Body of pancreas (tissue), 4 donors: ENCODE measurements at places on chromosomes 16 and 17.

GRCh38 chr16:84175350-84176081 is 11.3 kb downstream of the TAF1C start:
- H3K4me1 ChIP-seq = peaks cover 24% of the 10 kb centered on the region
- peaks cover 9% of the 10 kb centered on the region for H3K36me3 ChIP-seq
- no peak overlapping the region for H3K4me3 ChIP-seq

- H3K4me3 ChIP-seq = peak overlapping the region; percentile 67
- H3K27me3 ChIP-seq = no peaks in the 10 kb centered on the region
- H3K27ac ChIP-seq = peak overlapping the region; percentile 97
- peaks cover 26% of the 10 kb centered on the region for H3K4me1 ChIP-seq
- peak; percentile 78 for DNase-seq
Observed at GRCh38 chr16:67893743-67894399, 817 bp downstream of the PSKH1 start.

DNA sequence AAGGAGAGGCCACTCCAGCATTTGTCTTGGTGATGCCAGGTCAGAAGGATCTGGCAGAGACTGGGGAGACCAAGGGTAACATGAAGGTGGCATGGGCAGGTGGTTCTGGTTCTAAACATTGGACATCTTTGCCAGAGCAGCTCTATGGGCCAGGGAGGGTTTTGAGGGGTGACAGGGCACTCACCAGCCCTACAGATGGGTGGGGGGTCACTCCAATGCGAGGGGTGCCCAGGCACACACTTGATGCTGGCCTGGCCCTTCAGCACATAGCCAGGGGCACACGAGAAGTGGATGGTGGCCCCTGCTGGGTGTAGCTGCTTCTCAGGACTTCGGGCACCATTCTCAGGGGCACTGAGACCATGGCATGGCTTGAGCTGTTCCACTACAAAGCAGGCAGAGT is 5.5 kb upstream of the PHF12 start:
- no peak for DNase-seq
- no peaks in the 10 kb centered on the region for H3K27me3 ChIP-seq
- peaks cover 10% of the 10 kb centered on the region for H3K4me1 ChIP-seq
- H3K27ac ChIP-seq = no peak overlapping the region

DNA sequence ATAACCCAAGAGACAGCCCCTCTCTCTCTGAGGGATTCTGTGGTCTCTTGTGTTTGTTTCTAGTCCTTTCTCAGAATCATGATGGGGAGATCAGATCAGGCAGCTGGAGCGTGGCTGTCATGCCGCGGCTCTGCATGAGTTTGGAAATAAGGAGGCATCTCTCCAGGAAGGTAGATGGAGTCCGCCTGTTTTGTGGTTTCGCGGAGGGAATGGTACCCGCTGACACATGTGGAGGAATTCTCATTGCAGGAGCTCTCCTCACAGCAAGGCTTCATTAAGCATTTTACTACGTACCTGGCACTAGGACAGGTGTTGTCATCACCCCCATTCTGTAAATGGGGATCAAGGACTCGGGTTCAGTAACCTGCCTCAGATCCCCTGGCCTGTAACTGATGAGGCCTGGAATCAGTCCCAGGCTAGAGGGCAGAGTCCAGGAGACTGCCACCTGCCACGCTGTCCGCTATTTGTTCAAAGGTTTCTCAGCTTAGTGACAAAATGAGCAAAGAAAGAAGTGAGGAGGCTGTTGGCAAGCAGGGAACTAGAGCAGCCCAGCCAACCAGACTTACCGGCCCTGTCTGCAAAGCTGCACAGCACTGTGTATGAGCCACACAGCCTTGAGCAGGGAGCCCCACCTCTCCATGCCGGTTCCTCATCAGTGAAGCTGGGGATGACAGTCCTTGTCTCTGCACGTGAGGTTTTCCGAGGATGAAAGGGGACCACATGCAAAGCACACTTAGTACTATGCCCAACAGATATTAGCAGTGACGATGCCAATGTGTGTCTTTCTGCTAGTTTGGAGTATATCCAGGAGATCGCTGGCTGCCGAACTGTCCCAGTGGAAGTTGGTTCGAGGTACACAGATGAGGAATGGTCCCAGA is 11.0 kb downstream of the KDM8 start:
- DNase-seq = peak; percentile 80
- peaks cover 68% of the 10 kb centered on the region for H3K4me1 ChIP-seq
- no peaks in the 10 kb centered on the region for H3K27me3 ChIP-seq
- no peak overlapping the region for H3K4me3 ChIP-seq
- peak overlapping the region; percentile 74 for H3K27ac ChIP-seq

DNA sequence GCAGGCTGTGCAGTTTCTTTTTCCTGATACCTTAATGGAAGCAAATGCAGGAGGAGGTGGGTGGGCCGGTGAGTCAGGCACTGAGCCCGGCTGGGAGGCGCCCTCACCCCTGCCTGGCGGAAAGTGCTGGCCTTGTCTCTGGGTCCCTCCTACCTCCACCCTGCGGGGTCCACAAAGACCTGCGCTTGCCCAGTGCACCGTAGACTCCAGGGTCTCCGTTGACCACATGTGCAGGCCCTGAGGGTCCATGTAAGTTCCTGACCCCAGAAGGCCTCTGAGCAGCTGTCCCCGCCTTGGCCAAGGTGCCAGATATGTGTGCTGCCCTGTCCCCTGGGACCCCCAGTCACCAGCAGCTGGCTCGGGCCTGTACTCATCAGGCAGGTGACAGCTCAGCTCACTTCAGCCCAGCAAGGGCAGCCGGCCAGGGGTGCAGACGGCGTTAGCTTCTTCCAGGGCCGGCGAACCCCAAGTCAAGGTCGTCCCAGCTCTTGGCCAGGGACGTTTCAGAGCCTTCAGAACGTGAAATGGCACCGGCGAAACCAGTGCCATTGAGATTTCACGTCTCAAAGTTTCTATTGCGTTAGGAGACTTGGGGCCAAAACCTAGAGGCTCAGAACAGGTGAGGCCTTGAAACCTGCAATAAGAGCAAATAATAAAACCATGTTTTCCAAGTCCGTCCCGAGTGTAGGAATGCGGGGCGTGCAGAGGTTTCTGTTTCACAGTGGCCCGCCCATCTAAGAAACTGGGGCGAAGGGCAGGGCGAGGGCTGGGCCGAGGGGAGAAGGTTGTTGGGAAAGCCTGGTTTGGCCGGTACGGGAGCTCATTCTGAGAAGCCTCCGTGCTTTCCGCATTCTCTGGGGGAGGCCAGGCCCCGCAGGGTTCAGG is 12.1 kb downstream of the METRNL start:
- peaks cover 11% of the 10 kb centered on the region for H3K36me3 ChIP-seq

DNA sequence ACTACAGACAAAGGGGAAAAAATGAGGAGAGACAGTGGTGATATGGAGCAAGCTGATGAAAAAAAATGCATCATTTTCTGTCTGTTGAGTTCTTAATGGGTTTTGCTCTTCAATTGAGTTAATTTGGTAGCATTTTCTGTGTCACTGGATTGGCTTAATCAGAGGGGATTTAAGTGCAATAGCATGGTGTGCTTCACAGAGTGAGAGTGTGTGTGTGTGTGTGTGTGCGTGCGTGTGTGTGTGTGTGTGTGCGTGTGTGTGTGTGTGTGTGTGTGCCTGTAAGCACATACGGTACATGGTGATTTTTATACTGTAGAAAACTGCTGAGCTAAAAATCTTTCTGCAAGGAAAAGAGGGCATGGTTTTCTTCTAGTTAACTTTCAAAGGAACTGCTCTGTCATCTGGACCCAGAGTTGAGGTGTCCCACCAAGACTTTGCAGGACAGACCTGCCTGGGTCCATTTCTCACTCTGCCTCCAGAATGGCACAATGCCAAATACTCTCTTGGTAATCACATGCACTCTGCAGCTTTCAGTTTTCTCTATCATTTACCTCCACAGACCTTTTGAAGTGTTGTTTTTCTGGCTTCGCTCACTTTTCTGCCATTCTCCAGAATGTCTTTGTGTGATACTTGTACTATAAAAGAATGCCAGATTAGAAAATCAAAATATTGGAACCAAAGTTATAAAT is 952.6 kb upstream of the SOX9 start:
- H3K27me3 ChIP-seq = no peaks in the 10 kb centered on the region
- H3K27ac ChIP-seq = peak overlapping the region; percentile 25
- no peaks in the 10 kb centered on the region for H3K36me3 ChIP-seq
- no peak overlapping the region for H3K4me3 ChIP-seq
- peak; percentile 66 for DNase-seq
- H3K4me1 ChIP-seq = peaks cover 15% of the 10 kb centered on the region

GRCh38 chr16:57775661-57776469 is 26.4 kb downstream of the KIFC3 start:
- H3K27ac ChIP-seq = peak overlapping the region; percentile 68
- no peak for DNase-seq
- no peak overlapping the region for H3K4me3 ChIP-seq
- H3K36me3 ChIP-seq = peaks cover 3% of the 10 kb centered on the region

DNA sequence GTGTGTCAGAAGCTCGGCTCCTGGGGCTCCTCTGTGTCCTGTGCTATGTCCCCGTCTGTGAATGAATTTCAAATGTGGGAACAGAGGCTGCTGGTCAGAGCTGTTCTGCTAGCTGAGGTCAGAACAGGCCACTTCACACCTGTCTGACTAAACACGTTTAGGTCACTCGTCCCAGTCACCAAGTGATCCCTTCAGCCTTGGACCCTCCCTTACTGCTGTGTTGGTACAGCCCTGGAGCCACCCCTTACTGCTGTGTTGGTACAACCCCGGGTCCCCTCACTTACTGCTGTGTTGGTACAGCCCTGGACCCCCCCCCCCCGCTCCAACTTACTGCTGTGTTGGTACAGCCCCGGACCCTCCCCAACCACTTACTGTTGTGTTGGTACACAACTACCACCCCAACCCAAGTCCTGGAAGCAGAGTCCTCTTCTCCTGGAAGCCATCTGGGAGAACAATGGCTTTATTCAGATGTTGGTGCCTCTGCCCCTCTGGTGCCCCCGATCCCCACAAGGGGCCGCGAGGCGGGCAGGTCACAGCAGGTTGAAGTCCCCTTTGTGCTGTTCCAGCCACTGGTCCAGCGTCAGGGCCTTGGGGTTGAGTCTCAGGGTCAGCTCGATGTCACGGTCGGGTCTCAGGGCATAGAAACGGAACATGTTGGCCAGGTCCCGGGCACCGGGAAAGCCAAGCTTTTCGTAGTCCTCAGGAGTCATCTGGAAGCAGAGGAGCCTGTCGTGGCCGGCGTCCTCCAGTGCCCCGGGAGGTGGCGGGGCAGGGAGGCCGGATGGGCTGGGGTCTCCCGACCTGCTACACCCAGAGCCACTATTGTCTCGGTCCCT is 13.0 kb downstream of the NMRAL1 start:
- no peaks in the 10 kb centered on the region for H3K4me1 ChIP-seq
- H3K27me3 ChIP-seq = no peaks in the 10 kb centered on the region
- no peak overlapping the region for H3K4me3 ChIP-seq
- no peaks in the 10 kb centered on the region for H3K36me3 ChIP-seq
- no peak for DNase-seq

DNA sequence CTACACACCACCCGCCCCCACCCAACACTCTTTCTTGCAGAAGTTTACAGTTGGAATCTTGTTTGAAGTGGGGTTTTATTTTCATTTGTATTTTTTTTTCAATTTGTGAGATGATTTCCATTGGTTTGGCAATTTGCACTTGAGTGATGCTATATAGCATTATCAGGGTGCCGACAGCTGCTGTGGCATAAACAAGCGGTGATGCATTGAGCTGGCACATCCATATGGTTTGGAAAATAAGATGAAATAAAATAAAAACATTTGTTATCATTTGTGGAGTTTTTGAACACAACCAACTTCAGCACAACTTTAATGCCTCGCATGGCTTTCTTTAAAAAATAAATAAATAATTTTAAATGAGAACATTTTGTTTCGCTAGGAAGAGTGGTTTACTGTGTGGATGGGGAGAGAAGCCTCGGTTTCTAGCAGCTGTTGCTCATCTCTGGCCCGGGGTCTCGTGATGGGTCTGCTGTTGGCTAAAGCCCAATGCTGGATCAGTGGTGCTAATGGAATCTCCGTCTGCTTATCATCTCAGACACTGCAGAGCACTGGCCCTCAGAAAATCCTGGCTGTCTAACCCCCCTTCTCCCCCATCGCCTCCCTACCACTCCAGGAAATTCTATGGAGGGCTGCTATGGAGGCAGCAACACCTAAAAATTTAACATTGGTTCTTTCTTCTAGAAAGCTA is 192.3 kb upstream of the MAF start:
- H3K27me3 ChIP-seq = no peaks in the 10 kb centered on the region
- DNase-seq = no peak
- H3K36me3 ChIP-seq = no peaks in the 10 kb centered on the region
- no peaks in the 10 kb centered on the region for H3K4me1 ChIP-seq
- H3K27ac ChIP-seq = no peak overlapping the region

DNA sequence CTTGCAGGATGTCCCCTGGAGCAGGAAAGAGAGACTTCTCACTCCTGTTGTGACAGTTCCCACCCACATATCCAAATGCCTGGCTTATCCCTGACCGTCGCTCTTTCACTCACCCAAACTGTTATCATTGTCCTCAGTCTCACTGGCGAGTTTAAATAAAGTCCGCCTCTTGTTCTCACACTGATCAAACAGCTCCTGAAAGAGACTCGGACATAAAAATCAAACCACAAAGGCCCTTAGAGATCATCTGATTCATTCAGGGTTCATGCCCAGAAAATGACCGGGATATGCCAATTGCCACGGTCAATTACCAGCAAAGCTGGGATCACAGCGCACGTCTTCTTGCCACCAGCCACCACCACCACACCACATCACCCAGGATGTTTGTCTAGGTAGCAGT is 19.9 kb downstream of the GGA3 start:
- H3K27ac ChIP-seq = no peak overlapping the region
- no peak overlapping the region for H3K4me3 ChIP-seq
- H3K4me1 ChIP-seq = no peaks in the 10 kb centered on the region
- peaks cover 56% of the 10 kb centered on the region for H3K36me3 ChIP-seq
- H3K27me3 ChIP-seq = no peaks in the 10 kb centered on the region
- DNase-seq = no peak

- no peak overlapping the region for H3K4me3 ChIP-seq
- H3K4me1 ChIP-seq = peaks cover 28% of the 10 kb centered on the region
- no peaks in the 10 kb centered on the region for H3K27me3 ChIP-seq
- H3K27ac ChIP-seq = peak overlapping the region; percentile 25
Observed at GRCh38 chr17:80364091-80364691, 50.8 kb upstream of the ENDOV start.

DNA sequence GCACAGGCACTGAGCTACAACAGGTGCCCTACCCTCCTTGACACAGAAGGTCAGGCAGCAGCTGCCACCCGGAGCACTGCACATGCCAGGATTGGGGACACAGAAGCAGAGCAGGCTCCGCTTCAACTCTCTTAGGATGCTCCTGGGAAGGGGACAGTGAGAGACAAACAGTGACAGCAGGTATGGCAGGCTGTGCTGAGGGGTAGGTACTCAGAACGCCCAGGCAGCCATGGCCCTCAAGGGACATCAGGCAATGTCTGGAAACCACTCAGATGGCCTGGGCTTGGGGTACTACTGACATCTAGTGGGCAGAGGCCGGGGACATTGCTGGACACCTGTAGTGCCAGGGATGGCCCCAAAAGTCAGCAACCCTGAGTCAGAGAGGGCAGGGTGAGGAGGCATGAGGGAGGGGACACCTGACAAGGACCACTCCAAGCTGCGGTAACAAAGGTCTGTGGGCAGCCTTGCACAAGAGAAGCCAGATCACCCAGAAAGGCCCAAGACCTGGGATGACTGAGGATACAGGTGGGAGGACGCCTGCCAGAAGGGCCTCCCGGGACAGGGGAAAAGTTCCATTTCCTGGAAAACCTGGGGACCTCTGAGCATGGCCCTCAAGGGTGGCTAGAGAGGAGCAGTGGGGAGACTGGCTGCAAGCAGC is 21.2 kb downstream of the PEMT start:
- no peaks in the 10 kb centered on the region for H3K27me3 ChIP-seq
- peak; percentile 79 for DNase-seq
- no peaks in the 10 kb centered on the region for H3K36me3 ChIP-seq

GRCh38 chr17:74737299-74738050 is 419 bp downstream of the RAB37 start:
- H3K27ac ChIP-seq = no peak overlapping the region
- H3K4me1 ChIP-seq = peaks cover 19% of the 10 kb centered on the region
- H3K27me3 ChIP-seq = no peaks in the 10 kb centered on the region
- no peaks in the 10 kb centered on the region for H3K36me3 ChIP-seq
- H3K4me3 ChIP-seq = no peak overlapping the region
